ENCODE measurements at places on chromosomes 2 and 18.

- DNase-seq = peak; percentile 1
Measured at GRCh38 chr18:66616523-66616983, 12.7 kb upstream of the CDH19 start.

GRCh38 chr18:66819235-66819634, 215.3 kb upstream of the CDH19 start:
- DNase-seq = no peak

GRCh38 chr18:61308004-61308403, 25.2 kb upstream of the CDH20 start:
- DNase-seq = no peak

DNA sequence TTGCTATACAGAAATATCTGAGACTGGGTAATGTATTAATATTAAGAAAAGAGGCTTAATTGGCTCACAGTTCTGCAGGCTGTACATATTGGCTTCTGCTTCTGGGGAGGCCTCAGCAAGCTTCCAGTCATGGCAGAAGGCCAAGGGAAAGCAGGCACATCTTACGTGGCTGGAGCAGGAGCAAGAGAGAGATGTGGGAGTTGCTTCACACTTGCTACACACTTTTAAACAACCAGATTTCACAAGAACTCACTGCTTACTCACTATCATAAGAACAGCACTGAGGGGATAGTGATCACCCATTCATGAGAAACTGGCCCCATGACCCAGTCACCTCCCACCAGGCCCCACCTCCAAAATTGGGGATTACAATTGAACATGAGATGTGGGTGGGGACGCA, 50.6 kb downstream of the MAPRE2 start:
- no peak for DNase-seq

GRCh38 chr18:57698571-57699276, 77.1 kb upstream of the NARS1 start:
- no peak for DNase-seq

- DNase-seq = no peak
Measured at GRCh38 chr18:74230922-74231714, 60.6 kb downstream of the CYB5A start.

GRCh38 chr2:237732070-237732469, 66.5 kb upstream of the RBM44 start:
- DNase-seq = peak; percentile 42

GRCh38 chr2:42877511-42877910, 85.1 kb upstream of the HAAO start:
- DNase-seq = no peak

- no peak for DNase-seq
Measured at GRCh38 chr18:60929966-60930365, 403.3 kb upstream of the CDH20 start.

All from lung microvascular endothelial cell (primary cell).